ENCODE measurements at places on chromosomes 11 and 22.

- DNase-seq = no peak
Measured at GRCh38 chr11:72009156-72009555, 10.4 kb downstream of the IL18BP start.

GRCh38 chr11:73154178-73154577 lies 12.1 kb upstream of the FCHSD2 start:
- no peak for DNase-seq

DNA sequence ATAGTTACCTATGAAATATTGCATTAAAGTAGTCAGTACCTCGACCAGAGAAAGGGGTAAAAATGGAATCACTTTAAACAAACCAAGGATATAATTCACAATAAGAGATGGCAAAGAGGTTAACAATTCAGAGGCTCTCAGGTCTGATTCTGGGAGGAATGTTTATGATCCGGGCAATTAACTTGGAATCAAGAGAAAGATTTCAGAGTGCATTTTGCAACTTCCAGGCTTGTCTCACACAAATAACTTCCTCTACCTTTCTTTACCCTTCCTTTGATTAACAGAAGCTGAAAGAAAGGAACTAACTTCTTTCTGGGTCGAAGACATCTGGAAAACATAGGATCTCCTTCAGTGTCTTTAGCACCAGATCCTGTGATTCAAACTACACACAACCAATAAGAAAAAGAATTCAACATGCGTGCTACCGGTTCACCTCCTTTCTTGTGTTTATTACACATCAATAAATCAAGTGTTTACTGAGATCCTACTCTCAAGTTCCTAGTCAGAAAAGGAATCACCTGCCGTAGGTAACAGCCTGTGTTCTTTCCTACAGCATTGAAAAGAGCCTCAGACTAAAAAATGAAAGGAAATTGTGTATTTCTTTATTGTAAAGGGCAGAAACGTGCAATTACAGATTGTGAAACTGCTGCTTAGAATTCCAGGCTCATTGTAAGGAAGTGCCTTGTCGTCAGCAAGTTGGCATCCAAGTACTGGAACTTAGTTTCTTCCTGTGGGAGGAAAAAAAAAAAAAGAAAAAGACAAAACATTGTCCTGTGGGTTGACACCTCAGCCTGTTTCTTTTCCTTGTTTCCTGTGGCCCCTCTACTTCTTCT lies 29.5 kb downstream of the CARD18 start:
- DNase-seq = no peak

GRCh38 chr22:45270095-45271020 lies 14.4 kb upstream of the UPK3A start:
- no peak for DNase-seq

DNA sequence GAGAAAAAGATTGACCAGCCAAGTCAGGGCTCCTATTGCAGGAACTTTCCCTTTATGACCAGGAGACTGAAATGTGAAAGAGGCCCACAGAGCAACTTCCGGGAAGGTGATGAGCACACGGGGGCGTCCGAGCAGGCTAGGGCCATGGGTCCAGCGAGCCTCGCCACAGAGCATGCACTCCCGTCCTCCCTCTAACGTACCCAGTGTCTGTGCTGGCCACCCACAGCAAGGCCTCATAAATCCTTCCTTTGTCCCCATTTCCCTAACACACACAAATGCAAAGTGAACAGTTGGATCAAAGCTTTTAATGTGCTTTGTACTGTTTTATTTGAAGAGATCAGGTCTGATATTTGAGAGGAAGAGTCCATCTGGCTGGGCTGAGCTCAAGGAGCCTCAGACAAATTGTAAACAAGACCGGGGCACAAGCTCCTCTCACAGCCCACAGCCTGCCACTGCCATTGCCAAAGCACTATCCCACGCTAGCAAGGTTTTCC lies 44.3 kb downstream of the BLID start:
- DNase-seq = no peak

DNA sequence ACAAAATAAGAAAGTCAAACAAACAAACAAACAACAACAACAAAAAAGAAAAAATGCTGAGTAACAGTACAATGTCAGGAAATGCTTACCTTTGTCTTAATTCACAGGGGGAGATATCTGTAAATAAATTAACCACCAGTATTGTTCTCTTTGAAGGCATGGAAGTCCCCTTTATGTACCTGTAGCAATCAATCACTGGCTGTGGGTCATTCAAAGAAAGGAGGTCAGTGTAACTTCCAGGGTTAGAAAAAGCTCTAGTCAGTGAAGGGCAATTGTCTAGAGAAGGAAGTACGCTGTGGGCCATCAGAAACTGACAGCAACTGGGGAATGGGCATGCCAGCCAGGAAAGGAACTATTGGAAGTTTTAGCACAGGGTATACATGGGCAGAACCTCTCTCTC lies 121.5 kb upstream of the LUZP2 start:
- no peak for DNase-seq

GRCh38 chr22:24697621-24698082 lies 76.9 kb downstream of the PIWIL3 start:
- peak; percentile 54 for DNase-seq

GRCh38 chr22:35894937-35895708 lies 133.5 kb downstream of the RBFOX2 start:
- DNase-seq = peak; percentile 61

- DNase-seq = no peak
Measured at GRCh38 chr11:134125507-134125906, 56.6 kb downstream of the JAM3 start.

GRCh38 chr22:48245196-48245485 lies 1482.7 kb downstream of the TBC1D22A start:
- DNase-seq = no peak

- no peak for DNase-seq
Measured at GRCh38 chr11:43944761-43945311, 2.4 kb downstream of the C11orf96 start.

DNA sequence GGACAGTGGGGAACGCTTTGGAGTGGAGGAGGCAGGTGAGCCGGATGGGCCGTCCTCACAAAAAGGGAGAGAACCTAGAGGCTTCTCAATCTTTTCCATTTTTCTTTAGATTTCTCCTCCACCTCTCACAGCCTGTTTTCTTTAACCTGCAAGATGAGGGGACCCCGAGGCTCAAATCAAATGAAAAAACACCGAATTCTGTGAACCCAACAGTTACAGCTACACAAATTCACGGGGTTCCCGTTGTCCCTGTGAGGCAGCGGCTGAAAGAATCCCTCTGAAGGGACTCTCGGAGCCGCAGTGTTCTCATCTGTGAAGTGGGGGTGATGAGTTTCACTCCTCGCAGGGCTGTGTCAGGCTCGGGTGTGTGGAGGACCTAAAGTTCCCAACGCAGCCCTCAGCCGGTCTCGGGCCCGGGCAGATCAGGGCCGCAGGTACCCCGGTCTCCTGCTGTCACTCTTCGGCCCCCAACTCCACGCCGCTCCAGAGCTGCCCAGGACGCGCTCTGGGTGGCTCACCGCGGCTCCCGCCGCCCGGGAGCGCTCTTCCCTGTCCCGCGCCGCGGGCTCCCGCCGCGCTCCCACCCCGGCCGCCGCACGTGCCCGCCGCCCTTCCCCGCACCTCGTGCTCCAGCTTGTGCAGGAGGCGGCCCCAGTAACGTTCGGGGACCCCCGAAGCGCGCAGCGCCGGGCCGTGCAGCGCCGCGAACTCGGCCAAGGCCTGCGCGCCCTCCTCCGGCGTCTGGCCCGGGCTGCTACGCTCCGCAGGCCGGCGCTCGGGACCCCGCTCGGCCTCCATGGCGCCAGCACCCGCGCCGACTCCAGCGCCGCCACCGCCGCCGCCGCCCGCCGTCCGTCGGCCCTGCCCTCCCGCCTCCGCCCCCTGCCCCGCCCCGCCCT lies at the start of gene TTLL12:
TTLL12 (minus strand) TSS at position 863 of the 899 bp plus-strand sequence; CDS start at position 798, 65 bp downstream.
- peak; percentile 27 for DNase-seq

- no peak for DNase-seq
Measured at GRCh38 chr11:120511820-120512738, 531 bp downstream of the GRIK4 start.

GRCh38 chr11:12717851-12718291 lies 43.6 kb downstream of the TEAD1 start:
- peak; percentile 50 for DNase-seq

- no peak for DNase-seq
Measured at GRCh38 chr11:113934761-113935160, 30.2 kb downstream of the HTR3B start.

- no peak for DNase-seq
Measured at GRCh38 chr22:43964314-43964857, 9.1 kb downstream of the SAMM50 start.

DNA sequence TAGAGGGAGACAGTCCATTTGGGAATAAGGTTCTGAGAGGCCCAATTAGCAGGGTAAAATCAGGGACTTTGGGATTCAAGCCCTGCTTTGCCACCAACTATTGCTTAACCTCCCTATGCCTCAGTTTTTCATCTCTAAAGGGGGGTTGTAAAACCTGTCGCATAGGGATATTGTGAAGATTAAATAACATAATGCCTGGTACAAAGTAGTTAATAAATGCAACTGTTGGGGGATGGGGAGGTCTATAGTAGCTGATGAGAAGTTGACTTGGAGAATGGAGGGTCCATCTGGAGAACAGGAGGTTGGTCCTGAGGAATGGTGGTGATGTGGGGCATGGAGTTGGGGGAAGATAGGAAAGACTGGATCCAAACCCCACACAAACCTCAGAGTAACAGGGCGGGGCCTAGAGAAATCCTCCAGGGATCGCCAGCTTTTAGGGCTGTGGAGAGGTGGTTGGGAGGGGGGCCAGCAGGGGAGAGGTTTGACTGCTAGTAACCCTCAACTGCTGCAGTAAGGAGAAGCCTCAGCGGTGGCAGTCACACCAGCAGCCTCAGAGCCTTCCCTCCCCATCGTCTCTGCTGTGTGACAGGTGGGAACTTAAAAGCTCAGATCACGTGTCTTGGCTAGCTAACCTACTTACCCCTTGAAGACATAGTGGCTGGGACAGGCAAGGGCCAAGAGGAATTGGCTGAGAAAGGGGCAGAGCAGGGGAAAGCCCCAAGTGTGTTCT lies 1.1 kb upstream of the ABCG4 start:
- DNase-seq = no peak

DNA sequence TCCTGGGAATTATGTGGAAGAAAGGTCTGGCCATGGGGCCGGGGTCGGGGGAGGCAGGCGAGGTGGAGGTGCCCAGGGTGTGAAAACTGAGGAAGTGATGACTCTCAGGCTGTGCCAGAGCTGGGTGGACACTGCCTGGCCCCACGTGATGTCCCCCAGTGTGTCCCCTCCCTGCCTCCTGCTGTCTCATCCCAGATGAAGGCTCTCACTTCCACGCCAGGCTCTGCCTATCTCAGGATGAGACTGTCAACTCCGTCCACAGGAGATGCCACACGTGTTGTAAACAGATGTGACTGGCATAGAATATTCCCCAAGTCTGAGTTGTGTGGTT lies 51.4 kb downstream of the RPS6KA4 start:
- no peak for DNase-seq

DNA sequence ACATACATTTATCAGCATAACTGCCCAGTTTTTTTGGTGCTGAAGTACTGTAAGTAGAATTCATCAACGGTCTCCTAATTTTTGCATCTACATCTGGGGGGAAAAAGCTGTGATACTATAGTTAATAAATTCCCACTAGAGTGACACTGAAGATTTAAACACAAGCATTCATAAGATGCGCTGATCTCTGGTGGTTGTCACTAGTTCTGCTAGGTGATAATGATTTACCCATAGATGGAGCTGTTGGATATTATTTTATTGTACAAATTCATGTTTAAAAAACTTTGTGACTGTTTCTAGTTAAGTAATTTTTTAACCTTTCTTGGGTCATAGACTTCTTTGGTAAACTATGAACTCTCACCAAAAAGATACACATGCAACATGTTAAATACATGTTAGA lies 106.6 kb downstream of the EMSY start:
- no peak for DNase-seq

- DNase-seq = no peak
Measured at GRCh38 chr22:41780746-41781505, 19.6 kb upstream of the CCDC134 start.

GRCh38 chr11:8773916-8774539 lies 91.4 kb downstream of the RPL27A start:
- no peak for DNase-seq

- no peak for DNase-seq
Measured at GRCh38 chr11:47686151-47686550, 29.0 kb downstream of the AGBL2 start.

GRCh38 chr11:11081288-11081687 lies 223.4 kb upstream of the ZBED5 start:
- no peak for DNase-seq

DNA sequence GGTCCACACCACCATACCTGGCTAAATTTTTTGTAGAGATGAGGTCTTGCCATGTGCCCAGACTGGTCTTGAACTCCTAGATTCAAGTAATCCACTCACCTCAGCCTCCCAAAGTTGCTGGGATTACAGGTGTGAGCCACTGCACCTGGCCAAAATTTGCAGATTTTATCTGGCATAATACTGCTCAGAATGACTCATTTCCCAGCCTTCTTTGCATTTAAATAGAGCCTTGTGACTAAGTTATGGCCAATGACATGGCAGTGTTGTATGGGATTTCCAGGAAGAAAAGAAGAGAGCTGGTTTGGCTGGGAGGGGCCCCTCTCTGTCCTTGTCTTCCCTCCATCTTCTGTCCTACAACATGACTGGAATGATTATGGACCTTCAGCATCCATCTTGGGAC lies 55.8 kb downstream of the CCDC34 start:
- DNase-seq = no peak

DNA sequence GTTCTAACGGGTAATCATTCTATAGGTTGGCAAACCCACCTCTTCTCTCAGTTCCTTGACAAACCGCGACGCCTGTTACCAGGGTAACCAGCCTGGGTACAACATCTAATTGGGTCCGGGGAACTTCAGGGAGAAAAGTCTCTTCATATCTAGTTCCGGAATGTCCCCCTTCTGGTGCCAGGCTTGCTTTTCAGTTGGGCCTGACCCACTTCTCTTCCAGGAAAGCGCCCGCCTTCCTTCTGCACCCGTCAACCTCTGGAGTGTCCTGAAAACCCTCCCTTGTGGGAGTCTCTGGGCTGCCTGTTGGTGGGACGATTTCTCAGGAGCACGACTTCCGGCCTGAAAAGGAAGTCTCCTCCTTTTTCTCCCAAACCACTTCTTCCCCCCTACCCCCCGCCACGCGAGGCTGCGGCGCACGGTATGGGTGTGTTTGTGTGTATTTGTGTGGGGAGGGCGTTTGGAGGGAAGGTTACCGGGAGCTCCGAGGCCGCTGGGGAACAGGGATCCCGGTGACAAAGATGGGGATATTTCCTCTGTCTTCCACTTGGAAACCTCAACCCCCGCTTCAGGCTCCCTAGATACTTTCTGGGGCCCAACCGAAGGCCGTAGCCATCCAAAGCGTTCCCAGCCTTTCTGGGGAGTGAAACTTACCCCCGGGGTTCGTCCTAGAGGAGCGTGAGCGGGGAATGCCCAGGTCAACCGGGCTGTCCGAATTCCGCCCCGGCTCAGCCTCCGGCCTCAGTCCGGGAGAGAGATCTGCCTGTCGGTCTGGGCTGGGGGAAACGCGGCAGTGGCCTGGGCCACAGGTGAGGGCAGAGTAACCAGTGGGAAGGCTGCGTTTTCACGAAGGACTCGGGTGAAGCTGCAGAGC lies at the start of the genes NKAPD1 and PIH1D2:
NKAPD1 (plus strand) TSS at position 359 of the 871 bp plus-strand sequence. CDS start 1,276 bp downstream, outside the sequence.
PIH1D2 (minus strand) TSS at position 77 of the 871 bp plus-strand sequence. CDS start 843 bp downstream, outside the sequence.
- peak; percentile 88 for DNase-seq

- no peak for DNase-seq
Measured at GRCh38 chr11:76792505-76793264, 9.5 kb downstream of the TSKU start.

All from LHCN-M2 (cell line).